ENCODE measurements at places on chromosomes 6 and 20. TPM values are rescaled to one million over a fixed set of nuclear protein-coding genes. Genes with fewer than 3 reads are reported as not detected.

The PSORS1C1 gene
- polyA plus RNA-seq, result 126 TPM

DNA sequence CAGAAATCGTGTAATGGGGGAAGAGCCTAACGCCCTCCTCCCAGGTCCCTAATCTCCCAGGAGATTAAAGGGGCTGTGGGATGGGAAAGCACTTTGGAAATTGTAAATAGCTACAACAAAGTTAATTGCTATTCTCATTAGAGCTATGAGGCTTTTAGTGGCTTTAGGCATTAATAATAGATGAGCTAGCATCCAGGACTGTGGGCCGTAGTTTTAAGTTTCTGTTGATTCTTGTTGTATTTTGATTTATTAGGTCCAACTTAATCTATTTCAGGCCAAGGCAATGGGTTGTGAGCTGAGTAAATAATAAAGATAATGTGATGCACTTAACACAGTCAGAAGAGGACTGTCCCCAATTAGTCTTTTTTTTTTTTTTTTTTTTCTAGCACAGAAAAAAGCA, 67.7 kb downstream of the ANKRD6 start:
- no peak for DNase-seq
- H3K36me3 ChIP-seq, result no peaks in the 10 kb centered on the region
- H3K4me1 ChIP-seq, result no peaks in the 10 kb centered on the region
- H3K27ac ChIP-seq, result no peak overlapping the region
- H3K27me3 ChIP-seq, result no peaks in the 10 kb centered on the region

The CYP24A1 gene
- not detected for polyA plus RNA-seq

GRCh38 chr6:163459007-163459406, 44.5 kb downstream of the QKI start:
- no peak for DNase-seq
- no peak overlapping the region for H3K4me3 ChIP-seq
- peaks cover 24% of the 10 kb centered on the region for H3K4me1 ChIP-seq
- H3K36me3 ChIP-seq, result no peaks in the 10 kb centered on the region
- H3K27me3 ChIP-seq, result no peaks in the 10 kb centered on the region

DNA sequence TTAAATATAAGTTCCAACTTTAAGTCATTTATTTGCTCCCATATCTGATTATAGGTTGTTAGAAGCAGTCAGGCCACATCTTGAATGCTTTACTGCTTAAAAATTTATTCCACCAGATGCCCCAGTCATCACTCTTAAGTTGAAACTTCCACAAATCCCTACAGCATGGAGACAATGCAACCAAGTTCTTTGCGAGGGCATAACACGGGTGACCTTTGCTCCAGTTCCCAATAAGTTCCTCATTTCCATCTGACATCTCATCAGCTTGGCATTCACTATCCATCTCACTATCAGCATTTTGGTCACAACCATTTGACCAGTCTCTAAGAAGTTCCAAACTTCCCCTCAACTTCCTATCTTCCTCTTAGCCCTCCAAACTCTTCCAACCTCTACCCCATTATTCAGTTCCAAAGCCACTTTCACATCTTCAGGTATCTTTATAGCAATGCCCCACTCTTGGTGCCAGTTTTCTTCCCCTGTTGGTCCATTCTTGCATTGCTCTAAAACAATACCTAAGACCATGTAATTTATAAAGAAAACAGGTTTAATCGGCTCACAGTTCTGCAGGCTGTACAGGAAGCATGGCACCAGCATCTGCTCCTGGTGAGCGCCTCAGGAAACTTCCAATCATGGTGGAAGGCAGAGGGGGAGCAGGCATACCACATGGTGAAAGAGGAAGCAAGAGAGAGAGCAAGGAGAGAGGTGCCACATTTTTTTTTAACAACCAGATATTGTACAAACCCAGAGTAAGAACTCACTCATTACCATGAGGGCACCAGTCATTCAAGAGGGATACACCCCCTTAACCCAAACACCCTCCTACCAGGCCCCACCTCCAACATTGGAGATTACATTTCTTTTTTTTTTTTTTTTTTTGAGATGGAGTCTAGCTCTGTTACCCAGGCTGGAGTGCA, 15.9 kb upstream of the ITPR3 start:
- peaks cover 37% of the 10 kb centered on the region for H3K4me1 ChIP-seq
- H3K27me3 ChIP-seq, result no peaks in the 10 kb centered on the region
- DNase-seq, result no peak
- no peaks in the 10 kb centered on the region for H3K36me3 ChIP-seq

GRCh38 chr6:79810871-79811270, 136.5 kb downstream of the ELOVL4 start:
- H3K36me3 ChIP-seq, result no peaks in the 10 kb centered on the region
- no peak for DNase-seq
- H3K27me3 ChIP-seq, result no peaks in the 10 kb centered on the region

- no peaks in the 10 kb centered on the region for H3K27me3 ChIP-seq
- H3K4me1 ChIP-seq, result no peaks in the 10 kb centered on the region
- no peaks in the 10 kb centered on the region for H3K36me3 ChIP-seq
- no peak overlapping the region for H3K27ac ChIP-seq
- no peak overlapping the region for H3K4me3 ChIP-seq
Measured at GRCh38 chr6:77774457-77774856, 121.6 kb downstream of the MEI4 start.

The NFATC2 gene
- 7.5 TPM for polyA plus RNA-seq

GRCh38 chr6:14228571-14228970, 111.0 kb downstream of the CD83 start:
- no peaks in the 10 kb centered on the region for H3K27me3 ChIP-seq
- no peak overlapping the region for H3K27ac ChIP-seq
- H3K4me3 ChIP-seq, result no peak overlapping the region
- H3K36me3 ChIP-seq, result no peaks in the 10 kb centered on the region
- DNase-seq, result no peak
- H3K4me1 ChIP-seq, result no peaks in the 10 kb centered on the region

GRCh38 chr6:137729866-137730629, 137.0 kb upstream of the TNFAIP3 start:
- peaks cover 8% of the 10 kb centered on the region for H3K4me1 ChIP-seq
- no peak overlapping the region for H3K4me3 ChIP-seq
- no peaks in the 10 kb centered on the region for H3K27me3 ChIP-seq
- H3K36me3 ChIP-seq, result no peaks in the 10 kb centered on the region
- no peak for DNase-seq

The WASF1 gene
- polyA plus RNA-seq, result 158 TPM

- H3K4me1 ChIP-seq, result no peaks in the 10 kb centered on the region
- DNase-seq, result no peak
- H3K36me3 ChIP-seq, result no peaks in the 10 kb centered on the region
- H3K27me3 ChIP-seq, result no peaks in the 10 kb centered on the region
Measured at GRCh38 chr6:3318821-3319540, 60.2 kb downstream of the PSMG4 start.
